ENCODE measurements at places on chromosomes 4 and X.

DNA sequence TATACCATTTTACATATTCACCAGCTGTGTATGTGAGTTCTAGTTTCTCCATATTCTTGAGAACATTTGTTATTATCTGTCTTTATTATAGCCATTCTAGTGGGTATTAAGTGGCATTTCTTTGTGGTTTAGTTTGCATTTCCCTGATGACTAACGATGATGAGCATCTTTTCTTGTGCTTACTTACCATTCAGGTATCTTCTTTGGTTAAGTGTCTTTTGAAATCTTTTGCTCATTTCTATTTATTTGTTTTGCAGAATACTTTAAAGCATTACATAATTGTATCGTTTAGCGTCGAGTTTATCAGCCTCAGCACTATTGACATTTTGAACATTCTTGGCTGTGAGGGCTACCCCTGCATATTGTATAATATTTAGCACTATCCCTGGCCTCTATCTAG lies 85.4 kb downstream of the FRMPD4 start:
- DNase-seq, result no peak

- no peak for DNase-seq
These were observed 857.0 kb upstream of the HTR2C start for GRCh38 chrX:113726898-113727297.

DNA sequence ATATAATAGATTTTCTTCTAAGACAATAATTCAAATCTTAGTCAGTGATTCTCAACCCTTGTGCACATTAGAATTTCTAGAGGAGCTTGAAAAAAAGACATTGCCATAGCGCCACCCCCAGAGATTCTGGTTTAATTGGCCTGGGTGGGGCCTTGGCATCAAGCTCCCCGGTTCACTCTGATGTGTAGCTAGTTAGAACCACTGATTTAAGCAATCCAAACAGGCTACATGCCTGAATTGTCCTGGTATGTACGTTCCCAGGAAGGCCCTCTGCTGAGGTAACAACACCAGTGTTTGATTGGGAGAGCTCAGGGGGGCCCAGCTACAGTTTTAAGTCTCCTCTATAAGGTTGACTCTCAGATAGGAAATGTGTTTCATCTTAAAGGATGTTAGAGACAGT lies 1.3 kb upstream of the ATP10D start:
- DNase-seq, result no peak

GRCh38 chr4:147975325-147975724 lies 243.4 kb downstream of the ARHGAP10 start:
- DNase-seq, result peak; percentile 35

DNA sequence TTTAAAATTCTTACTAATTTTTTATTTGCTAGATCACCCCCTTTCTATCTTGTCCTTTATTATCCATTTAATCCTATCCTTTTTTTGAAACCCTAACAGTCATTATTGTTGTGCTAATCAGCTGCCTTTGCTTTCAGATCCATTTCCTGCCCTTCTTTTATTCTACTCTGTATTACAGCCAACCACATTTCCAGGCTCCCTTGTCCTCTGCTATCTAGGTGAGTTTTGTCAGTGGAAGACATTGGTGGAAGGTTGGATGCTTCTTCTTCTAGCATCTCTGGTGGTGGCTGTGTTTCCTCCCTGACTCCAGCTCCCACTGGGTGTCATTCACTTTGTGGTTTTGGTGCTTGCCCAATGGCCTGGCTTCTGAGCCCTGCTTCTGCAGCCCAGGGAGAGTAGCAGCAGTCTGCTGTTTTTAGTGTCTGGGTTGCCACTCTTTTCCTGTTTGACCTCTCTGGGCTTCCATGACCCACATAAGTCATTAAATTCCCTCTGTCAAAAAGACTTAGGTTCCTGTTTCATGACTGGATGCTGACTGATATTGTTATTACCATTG lies 225.2 kb upstream of the PGRMC2 start:
- no peak for DNase-seq

DNA sequence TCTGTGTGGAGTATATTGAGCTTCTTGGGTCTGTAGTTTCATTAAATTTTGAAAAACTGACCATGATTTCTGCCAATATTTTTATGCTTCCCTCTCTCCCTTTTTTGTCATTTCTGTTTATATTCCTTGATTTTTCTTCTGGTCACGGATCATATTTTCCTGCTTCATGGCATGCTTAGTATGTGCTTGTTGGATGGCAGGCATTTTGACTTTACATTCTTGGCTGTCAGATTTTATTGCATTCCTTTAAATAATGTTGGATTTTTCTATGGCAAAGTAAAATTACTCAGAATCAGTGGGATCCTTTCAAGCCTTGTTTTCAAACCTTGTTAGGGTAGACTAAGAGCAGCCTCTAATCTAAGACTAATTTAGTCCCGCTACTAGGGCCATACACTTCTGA lies 531.8 kb downstream of the IL15 start:
- no peak for DNase-seq

GRCh38 chr4:108867476-108867875 lies 104.6 kb upstream of the ETNPPL start:
- no peak for DNase-seq

DNA sequence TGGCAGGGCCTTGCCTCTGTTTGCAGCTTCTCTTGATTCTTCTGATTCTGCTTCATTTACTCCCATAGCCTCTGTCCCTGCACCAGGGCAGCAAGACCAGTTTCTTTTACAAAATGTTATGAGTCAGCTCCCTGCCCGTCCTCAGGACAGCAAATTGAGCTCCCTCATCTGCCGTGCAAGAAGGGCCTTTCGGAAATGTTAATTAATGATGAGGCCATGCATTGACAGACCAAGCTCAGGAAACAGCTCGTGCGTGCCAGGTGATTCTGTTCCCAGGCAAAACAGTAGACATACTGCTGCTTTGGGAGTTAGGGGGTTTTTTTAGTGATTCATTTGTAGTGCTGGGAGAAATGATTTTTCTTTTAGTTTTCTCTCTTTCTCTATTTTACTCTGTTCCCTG lies 231.7 kb downstream of the FBXW7 start:
- DNase-seq, result no peak

DNA sequence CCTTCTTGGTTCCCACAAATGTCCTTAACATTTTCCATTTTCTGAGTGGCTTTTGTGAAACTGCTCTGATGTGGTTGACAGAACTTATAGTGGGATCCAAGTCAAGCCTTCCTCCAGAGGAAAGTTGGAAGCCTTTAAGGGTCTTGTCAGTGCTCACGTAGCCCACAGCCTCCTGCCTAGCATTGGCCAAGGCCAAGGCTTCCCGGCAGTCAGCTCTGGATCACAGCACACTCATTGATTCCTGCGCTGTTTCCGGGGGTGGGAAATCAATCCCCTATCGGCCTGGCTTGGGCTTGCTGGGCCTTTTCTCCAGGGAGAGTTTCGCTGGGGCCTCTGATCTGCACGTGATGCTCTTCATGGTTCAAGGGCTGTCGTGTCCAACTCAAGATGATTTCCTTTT lies 76.1 kb downstream of the SLC9A6 start:
- DNase-seq, result no peak

GRCh38 chr4:20252656-20253282 lies 1.1 kb downstream of the SLIT2 start:
- DNase-seq, result no peak

DNA sequence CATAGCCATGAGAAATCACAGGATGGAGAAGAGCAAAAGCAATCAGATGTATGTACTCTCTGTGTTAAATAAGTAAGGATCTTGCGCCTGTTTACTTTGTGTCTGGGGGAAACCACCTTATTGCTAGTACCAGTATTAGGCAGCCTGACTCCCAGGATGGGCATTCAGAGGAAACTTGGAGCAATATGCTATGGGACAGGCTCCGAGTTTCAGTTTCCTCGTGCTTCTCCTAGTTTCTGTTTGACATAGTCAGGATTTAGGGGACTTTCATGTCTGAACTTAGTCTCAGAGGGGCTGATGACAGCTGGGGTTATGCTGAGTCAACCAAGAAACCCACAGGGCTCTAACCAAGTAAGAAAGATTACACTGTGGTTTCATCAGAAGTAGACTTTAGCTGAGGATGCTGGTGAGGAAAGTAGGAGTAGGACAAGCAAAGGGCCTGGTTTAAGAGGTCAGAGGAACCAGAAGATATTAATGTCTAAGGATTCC lies 13.5 kb downstream of the NSUN7 start:
- DNase-seq, result peak; percentile 27

Data from AG09319 (cell line).